GM10248 (cell line): ENCODE measurements at places on chromosomes 11 and 22.

DNA sequence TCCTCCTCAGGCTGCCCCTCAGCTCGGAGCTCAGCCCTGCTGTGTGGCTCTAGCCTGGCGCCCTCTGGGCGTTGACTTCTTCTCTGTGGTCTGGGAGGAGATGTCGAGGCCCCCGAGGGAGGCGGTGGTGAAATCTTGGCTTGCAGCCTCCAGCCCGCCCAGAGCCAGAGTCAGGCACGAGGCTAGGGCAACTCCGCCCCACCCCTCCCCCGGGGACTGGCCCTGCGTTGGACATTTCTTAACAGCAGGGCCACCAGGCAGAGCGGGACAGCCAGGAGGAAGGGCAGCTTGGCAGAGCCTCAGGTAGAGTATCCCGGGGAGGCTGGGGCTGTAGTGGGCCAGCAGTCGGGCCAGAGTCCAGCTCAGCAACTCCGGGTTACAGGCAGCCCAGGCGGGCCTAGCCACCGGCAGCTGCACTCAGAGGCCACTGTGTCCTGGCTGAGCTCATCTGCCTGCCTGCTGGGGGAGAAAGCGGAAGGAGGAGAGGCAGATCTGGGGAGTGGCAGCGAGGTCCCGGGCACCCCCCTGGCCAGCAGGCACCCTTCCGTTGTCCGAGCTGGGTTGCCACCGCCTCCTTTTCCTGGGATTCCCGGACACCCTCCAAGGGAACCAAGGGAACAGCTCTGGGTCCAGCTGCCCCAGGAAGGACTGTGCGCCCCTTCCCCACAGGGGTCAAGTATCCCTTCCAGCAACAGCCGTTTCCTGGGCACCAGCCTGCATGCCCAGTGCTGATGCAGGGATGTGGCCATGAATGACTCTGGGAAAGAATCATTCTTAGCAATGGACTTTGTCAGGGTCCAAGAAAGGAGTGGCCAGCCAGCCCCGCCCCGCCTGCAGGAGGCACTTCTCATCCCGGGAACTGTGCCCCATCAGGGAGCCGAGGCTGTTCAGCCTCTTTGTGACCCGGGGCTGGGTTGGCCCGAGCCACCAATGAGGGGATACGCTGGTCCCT is at the start of gene ALDH3B1:
Gene ALDH3B1 (plus strand): TSS at position 238 of the 952 bp plus-strand sequence. CDS start 4,971 bp downstream, outside the sequence.
- DNase-seq: no peak

GRCh38 chr11:46668480-46669085 is 31.8 kb downstream of the ARHGAP1 start:
- no peak for DNase-seq

GRCh38 chr11:13875643-13876042 is 86.9 kb upstream of the SPON1 start:
- DNase-seq: no peak

DNA sequence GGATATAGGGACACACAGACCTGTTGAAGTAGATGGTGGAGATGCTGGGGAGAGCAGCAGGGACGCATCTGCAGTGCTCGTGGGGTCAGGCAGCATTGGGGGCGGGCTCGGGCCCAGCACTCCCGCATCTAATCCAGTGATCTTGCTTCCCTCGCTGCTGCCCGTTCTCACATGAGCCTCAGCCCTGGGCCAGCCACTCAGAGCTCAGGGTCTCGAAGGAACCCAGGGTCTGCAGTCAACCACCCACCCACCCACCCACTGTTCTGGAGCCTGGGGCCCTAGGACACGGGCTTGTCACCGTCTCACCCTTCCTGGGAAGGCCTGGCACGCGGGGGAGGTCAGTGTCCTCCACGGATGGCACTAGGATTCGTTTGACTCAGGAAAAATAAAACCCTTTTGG is 406.0 kb downstream of the TBC1D22A start:
- no peak for DNase-seq
